A673 (cell line): ENCODE measurements at places on chromosomes 13 and 19. TPM values are rescaled to one million over a fixed set of nuclear protein-coding genes. Genes with fewer than 3 reads are reported as not detected.

DNA sequence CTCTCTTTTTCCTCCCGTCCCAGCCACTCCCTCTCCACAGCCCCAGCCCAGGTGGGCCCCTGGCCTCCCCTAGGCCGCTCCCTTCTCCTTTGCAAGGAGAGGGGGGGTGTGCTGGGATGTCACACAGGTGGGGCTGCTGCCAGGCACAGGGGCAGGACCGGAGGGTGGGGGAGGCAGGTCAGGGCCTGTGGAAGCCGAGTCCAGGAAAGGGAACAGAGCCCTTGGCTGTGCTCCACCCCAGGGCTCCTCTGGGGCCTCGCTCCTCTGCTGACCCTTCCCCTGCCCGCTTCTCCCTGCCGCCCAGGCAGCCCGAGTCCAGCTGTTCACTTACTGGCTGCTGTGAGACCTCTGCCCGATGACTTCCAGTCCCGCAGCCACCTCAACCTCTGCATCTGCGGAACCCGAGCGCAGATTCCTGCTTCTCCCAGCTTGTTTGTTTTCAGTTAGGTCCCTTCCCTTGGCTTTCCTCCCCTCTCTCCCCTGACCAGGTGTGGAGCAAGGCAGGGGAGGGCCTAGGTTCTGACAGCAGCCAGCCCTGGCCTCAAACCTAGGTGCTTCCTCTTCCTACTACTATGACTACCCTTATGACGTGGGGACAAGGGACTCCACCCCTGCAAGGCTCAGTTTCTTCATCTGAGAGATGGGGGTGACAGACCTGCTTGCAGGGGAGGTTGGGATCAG is 850 bp upstream of the KLK11 start:
- DNase-seq: no peak

- DNase-seq: no peak
These were observed 20.7 kb downstream of the KLK5 start for GRCh38 chr19:50932018-50932689.

- DNase-seq: no peak
These were observed 30.9 kb downstream of the NUMBL start for GRCh38 chr19:40659566-40659965.

GRCh38 chr13:54433493-54434206 is 1405.0 kb downstream of the OLFM4 start:
- DNase-seq: no peak

DNA sequence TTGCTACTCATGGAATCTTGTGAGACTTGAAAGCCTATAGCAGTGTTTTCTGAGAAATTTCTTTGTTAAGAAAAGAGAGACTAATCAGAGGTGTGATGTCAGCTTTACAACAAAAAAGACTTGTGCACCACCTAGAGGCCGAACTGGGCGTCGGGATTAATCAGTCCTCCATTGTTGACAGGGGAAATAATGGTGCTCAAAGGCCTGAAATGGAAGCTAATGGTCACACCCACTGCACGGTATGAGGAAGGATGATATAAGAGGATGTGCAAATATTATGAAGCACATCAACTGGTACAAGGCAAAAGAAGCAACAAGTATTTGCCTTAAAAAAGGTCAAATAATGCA is 480.2 kb upstream of the MIR17HG start:
- peak; percentile 82 for DNase-seq

DNA sequence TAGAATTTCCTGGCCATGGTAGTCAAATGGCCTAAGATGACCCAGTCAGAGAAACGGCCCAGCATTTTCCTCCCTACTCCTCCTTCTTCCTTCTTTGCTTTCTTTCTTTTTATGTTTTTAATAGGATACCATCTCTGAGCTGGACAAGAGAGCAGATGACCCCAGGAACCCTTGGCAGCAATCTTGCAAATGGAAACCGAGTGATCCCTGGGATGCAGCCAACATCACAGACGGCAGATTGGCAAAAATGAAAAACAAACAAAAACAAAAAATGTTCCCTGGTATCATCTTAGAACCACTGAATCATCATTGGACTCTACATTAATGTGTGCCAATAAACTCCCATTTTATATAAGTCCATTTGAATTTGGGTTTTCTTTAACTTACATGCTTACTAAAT is 424.4 kb downstream of the FGF14 start:
- no peak for DNase-seq

- no peak for DNase-seq
These were observed 197.3 kb downstream of the LHFPL6 start for GRCh38 chr13:39405596-39406205.

DNA sequence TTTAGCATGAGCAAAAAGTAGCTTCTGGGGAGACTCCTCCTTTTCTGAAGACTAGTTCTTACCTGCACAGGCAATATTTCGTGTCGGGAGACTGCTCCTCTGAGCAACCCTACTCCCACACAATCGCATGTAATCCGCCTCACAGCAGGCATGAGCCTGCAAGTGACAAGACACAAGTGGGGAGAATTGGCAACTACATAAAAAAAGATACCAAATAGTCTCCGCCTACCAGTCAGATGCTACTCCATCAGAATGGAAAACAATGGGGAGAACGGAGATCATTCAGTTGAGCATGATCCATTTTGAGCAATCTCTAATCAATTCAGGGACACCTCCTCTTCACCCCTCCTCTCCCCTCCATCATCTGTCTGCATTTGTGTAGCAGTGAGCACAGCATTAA is 321.0 kb downstream of the COG6 start:
- peak; percentile 18 for DNase-seq

DNA sequence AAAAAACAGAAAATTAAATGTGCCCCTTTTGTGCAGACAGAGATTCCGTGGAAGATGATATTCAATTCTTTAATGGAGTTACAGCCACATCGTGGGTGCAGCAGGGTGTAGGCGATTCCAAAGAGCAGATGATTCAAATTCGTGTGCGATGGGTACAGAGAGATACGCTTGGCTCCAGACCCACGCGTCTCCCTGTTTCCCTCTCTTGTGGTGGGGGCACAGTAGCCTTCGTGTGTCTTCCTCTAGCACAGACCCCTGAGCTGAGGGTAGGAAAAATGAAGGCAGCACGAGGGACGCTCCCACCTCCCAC is 4.8 kb downstream of the TSPAN16 start:
- no peak for DNase-seq

- no peak for DNase-seq
These were observed 1080.6 kb downstream of the PCDH17 start for GRCh38 chr13:58712191-58712590.

DNA sequence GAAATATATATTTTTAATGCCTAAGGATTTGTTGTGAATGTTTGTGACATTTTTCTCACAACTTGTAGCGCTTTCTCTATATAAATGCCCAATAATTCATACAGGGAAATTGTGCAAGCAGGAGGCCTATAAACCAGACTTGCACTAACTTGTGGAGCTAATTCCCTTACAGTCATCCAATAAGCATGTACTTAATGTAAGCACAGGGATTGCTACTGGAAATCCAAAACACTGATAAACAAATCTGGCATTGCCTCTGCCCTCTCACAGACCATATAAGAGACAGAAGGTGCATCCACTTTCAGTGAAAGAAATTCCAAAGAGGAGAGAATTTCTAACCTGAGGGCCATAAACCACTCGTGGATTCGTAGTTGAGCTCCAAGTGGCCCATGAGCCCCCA is 518.8 kb downstream of the MYO16 start:
- DNase-seq: no peak

The CBLC gene
- total RNA-seq: not detected in 2 replicates

The SIGLEC8 gene
- not detected in 2 replicates for total RNA-seq

The C1QTNF9 gene
- total RNA-seq: 0.34 TPM in 1 of 2 replicates, not detected in the other

The VSTM1 gene
- total RNA-seq: not detected in 2 replicates

The LIM2 gene
- total RNA-seq: not detected in 2 replicates

The SHISA2 gene
- total RNA-seq: 1.2 and 2.2 TPM in 2 replicates

The KLK11 gene
- total RNA-seq: not detected in 2 replicates

The COL4A1 gene
- total RNA-seq: 83.9 and 86.0 TPM in 2 replicates
